ENCODE measurements at places on chromosomes 5 and 9. TPM values are rescaled to one million over a fixed set of nuclear protein-coding genes. Genes with fewer than 3 reads are reported as not detected.

GRCh38 chr9:98603821-98604383 lies 104.8 kb downstream of the GABBR2 start:
- H3K36me3 ChIP-seq, result no peaks in the 10 kb centered on the region
- H3K27me3 ChIP-seq, result no peaks in the 10 kb centered on the region
- no peaks in the 10 kb centered on the region for H3K4me1 ChIP-seq
- no peak overlapping the region for H3K27ac ChIP-seq
- no peak overlapping the region for H3K4me3 ChIP-seq

- no peak overlapping the region for H3K27ac ChIP-seq
- H3K4me3 ChIP-seq, result no peak overlapping the region
- H3K27me3 ChIP-seq, result no peaks in the 10 kb centered on the region
- DNase-seq, result no peak
These were observed 190.1 kb downstream of the ESM1 start for GRCh38 chr5:54795284-54795683.

DNA sequence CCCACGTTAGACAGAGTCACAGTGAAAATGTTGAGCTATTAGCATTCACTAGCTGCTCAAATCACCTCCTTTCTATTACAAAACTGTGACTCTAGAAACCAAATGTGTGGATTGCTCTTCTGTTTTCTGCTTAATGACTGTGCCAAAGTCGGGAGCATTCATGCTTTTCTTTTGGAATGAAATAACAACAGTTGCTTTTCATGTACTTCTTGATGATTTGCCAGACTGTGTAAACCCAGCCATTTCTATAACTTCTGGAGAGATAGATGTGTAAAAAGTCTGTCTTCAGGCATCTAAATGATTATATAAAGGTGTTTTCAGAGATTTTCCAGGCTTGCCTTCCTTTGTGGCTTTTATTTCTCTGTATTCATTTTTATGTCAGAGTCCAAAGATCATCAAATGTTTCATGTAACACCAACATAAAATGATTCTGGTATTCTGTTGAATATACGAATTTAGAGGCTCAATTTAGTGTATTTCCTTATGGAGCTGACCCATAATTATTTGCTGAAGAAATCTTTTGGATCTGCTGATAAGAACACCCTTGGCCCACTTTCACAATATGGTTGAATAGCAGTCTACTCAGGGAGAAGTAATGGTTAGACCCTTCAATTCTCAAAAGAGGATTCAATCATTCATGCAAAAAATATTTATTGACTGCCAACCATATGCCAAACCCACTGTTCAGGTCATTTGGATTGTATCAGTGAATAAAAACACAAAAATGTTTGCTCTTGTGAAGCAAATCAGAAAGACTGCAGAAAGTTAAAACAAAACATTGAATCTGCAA lies 581.2 kb downstream of the CDH18 start:
- H3K27ac ChIP-seq, result no peak overlapping the region
- H3K27me3 ChIP-seq, result no peaks in the 10 kb centered on the region
- DNase-seq, result no peak
- no peak overlapping the region for H3K4me3 ChIP-seq
- H3K36me3 ChIP-seq, result no peaks in the 10 kb centered on the region

- no peak overlapping the region for H3K4me3 ChIP-seq
- H3K27me3 ChIP-seq, result no peaks in the 10 kb centered on the region
These were observed 207.2 kb upstream of the DAB2 start for GRCh38 chr5:39631958-39632357.

- no peak overlapping the region for H3K27ac ChIP-seq
- H3K4me3 ChIP-seq, result no peak overlapping the region
- no peaks in the 10 kb centered on the region for H3K36me3 ChIP-seq
- no peak for DNase-seq
- no peaks in the 10 kb centered on the region for H3K27me3 ChIP-seq
These were observed 225.2 kb downstream of the CDH9 start for GRCh38 chr5:26813235-26813634.

DNA sequence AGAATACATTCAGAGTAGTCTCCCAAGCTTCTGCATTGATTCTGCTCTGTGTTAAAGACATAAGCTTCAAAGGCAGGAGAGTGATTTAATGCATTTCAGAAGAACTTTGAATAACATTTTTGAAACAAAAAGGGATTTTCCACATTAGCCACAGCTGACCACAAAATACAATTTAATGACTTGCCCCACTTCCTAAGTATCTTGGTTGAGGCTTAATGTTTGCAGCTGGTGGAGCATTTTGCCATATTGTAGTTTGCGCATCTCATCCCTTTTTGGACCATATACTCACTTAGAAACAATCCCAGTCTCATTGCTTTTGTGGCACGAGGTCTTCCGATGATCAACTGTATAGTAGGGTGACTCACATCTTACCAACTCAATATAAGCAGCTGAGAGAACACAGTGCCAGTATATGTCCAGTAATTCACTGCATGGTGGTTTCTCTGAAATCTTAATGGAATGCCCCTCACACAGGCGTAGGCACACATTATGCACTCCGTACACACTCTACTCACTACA lies 455.8 kb upstream of the PTGER4 start:
- no peak overlapping the region for H3K4me3 ChIP-seq
- no peaks in the 10 kb centered on the region for H3K4me1 ChIP-seq
- H3K27me3 ChIP-seq, result no peaks in the 10 kb centered on the region
- no peaks in the 10 kb centered on the region for H3K36me3 ChIP-seq
- DNase-seq, result no peak

- H3K4me3 ChIP-seq, result no peak overlapping the region
- H3K36me3 ChIP-seq, result no peaks in the 10 kb centered on the region
- no peaks in the 10 kb centered on the region for H3K27me3 ChIP-seq
- no peak for DNase-seq
- H3K4me1 ChIP-seq, result no peaks in the 10 kb centered on the region
These were observed 53.7 kb upstream of the FABP6 start for GRCh38 chr5:160175438-160176218.

DNA sequence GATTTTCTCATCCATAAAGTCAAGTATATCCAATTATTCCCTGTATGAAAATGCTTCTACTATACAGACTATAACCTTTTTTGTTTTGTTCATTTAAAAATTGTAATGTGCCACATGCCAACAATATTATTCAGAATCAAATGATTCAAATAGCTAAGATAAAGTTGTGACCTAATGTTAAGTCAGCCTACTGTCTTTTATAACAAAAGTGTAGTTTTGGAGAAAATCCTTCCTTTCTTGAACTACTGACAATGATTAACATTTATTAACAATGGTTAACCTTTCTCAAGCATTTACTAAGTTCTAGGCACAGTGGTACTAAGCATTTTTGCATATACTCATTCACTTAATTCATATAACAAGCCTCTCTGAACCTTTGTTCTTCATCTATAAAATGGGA lies 25.0 kb downstream of the CSF2 start:
- no peaks in the 10 kb centered on the region for H3K36me3 ChIP-seq
- DNase-seq, result no peak
- H3K4me3 ChIP-seq, result no peak overlapping the region
- no peak overlapping the region for H3K27ac ChIP-seq
- no peaks in the 10 kb centered on the region for H3K4me1 ChIP-seq

DNA sequence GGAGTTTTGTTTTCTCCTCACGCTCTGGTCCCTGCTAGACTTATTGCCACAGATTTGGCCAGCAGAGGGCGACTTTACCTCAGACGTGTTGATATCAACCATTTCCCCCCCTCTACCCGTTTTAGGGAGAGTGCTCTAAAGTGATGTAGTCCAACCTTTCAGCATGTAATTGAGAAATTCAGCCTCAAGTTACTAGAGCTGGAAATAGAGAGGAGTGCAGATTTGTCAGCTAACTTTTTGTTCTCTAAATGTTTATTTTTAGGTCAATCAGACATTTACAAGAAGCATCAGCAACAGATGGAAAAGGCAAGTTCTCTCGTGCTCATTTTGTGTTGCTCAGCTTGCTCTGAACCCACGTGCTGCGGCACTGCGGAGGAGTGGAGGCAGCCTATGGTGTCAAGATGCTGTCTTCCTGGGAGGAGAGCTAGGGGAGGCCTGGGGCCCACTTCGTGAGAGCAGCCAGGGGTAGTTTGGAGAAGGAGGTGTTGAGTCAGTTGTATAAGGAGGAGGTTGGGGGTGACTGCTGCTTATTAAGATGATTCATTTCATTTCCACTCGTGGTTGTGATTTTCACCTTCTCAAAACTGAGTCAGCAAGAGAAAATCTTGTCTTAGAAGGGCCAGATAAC lies 53.6 kb downstream of the GPR107 start:
- no peak overlapping the region for H3K27ac ChIP-seq
- H3K4me3 ChIP-seq, result no peak overlapping the region
- no peaks in the 10 kb centered on the region for H3K4me1 ChIP-seq
- peaks cover 9% of the 10 kb centered on the region for H3K36me3 ChIP-seq

GRCh38 chr9:124179196-124180071 lies 78.3 kb upstream of the NEK6 start:
- H3K27ac ChIP-seq, result no peak overlapping the region
- H3K4me1 ChIP-seq, result no peaks in the 10 kb centered on the region
- H3K27me3 ChIP-seq, result no peaks in the 10 kb centered on the region

GRCh38 chr5:78429332-78429980 lies 69.0 kb downstream of the SCAMP1 start:
- no peak overlapping the region for H3K4me3 ChIP-seq
- H3K27me3 ChIP-seq, result no peaks in the 10 kb centered on the region
- H3K4me1 ChIP-seq, result no peaks in the 10 kb centered on the region
- no peaks in the 10 kb centered on the region for H3K36me3 ChIP-seq
- no peak for DNase-seq
- no peak overlapping the region for H3K27ac ChIP-seq

DNA sequence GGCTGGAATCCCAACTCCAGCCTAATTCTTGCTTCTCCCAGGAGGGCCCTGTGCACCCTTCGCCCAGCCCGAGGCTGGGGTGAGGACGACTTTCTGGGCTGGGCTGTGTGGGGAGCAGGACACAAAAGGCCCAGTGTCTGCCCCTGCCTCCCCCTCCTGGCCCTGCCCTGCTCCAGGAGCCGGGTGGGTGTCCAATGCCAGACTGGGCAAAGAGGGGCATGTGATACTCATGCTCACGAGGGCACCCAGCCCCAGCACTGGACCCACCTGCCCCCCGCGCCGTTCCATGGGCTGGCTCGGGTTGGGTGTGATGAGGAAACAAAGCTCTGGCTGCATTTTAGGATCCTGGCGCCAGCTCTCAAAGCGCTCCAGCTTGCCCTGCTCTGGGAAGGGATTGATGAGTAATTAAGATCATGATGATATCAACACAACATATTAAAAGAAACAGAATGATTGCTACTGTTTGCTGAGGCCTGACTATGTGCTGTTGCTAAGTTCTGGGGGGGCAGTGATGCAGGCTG lies 30.7 kb downstream of the LHX2 start:
- no peaks in the 10 kb centered on the region for H3K36me3 ChIP-seq
- H3K4me3 ChIP-seq, result no peak overlapping the region
- DNase-seq, result no peak
- peaks cover 4% of the 10 kb centered on the region for H3K4me1 ChIP-seq

DNA sequence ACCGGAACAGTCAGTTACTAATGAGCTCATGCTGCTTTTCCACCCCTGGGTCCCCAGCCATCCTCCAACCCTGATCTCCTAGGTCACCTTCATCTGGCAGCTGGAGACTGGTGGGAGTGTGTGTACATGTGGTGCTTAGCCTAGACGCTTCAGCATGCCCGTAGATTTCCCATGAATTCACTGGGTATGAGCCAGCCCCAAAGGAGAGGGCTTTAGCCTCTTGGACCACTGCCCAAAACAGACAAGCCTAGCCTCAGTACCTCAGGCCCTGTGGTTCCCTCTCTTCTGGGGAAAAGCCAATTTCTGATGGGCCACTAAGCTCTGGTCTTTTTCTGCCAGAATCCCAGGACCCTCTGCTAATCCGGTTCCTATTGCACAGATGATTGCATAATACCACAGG lies 48.0 kb upstream of the ASTN2 start:
- H3K4me1 ChIP-seq, result no peaks in the 10 kb centered on the region
- no peaks in the 10 kb centered on the region for H3K27me3 ChIP-seq
- no peak for DNase-seq
- H3K27ac ChIP-seq, result no peak overlapping the region
- H3K4me3 ChIP-seq, result no peak overlapping the region

DNA sequence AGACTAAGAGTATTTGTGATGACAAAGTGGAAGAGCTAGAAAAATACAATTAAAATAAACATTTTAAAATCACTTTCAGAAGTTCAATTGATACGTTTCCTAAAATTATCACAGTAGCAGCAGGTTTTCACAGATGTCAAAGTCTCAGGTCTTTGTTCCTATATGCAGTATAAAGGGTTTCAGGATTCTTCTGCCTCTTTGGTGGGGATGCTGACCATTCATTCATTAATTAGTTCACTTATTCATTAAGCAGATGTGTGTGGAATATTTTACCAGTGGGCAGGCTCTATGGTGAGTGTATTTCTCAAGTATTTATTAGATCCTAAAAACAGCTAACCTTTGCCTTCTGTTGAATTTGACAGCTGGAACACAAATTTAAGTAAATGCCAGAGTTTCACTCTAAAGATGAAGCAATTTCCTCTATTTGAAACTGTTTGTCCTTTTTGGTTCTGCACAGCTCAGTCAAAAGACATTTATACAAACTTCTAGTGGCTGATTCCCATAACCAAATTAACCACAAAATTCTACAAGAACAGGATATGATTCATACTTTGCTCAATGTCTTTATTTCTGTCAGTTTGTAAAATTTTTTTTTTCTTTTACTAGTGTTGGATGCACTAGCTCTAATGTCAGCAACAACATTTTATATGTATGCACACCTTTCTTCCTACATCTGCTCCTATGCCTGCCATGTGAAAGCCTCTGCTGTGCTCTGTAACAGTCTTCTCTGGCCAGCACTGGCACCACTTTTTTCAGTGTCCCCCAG lies 75.9 kb upstream of the PRR16 start:
- DNase-seq, result no peak
- H3K27ac ChIP-seq, result no peak overlapping the region
- no peaks in the 10 kb centered on the region for H3K27me3 ChIP-seq
- no peak overlapping the region for H3K4me3 ChIP-seq
- no peaks in the 10 kb centered on the region for H3K36me3 ChIP-seq

GRCh38 chr5:42858031-42858643 lies 46.4 kb upstream of the SELENOP start:
- no peaks in the 10 kb centered on the region for H3K36me3 ChIP-seq
- peaks cover 23% of the 10 kb centered on the region for H3K4me1 ChIP-seq
- H3K27me3 ChIP-seq, result no peaks in the 10 kb centered on the region
- peak overlapping the region; percentile 5 for H3K27ac ChIP-seq
- DNase-seq, result no peak
- no peak overlapping the region for H3K4me3 ChIP-seq

GRCh38 chr5:152185547-152186245 lies 219.4 kb downstream of the NMUR2 start:
- no peaks in the 10 kb centered on the region for H3K36me3 ChIP-seq
- no peaks in the 10 kb centered on the region for H3K27me3 ChIP-seq
- H3K4me1 ChIP-seq, result no peaks in the 10 kb centered on the region
- no peak for DNase-seq

- H3K4me1 ChIP-seq, result no peaks in the 10 kb centered on the region
- no peak for DNase-seq
- no peaks in the 10 kb centered on the region for H3K27me3 ChIP-seq
- no peak overlapping the region for H3K4me3 ChIP-seq
- no peaks in the 10 kb centered on the region for H3K36me3 ChIP-seq
These were observed 82.3 kb downstream of the ATG10 start for GRCh38 chr5:82054004-82054710.

Gene DEPDC1B
- total RNA-seq, result 8.4 TPM

Gene IL31RA
- total RNA-seq, result not detected

Gene NMUR2
- not detected for total RNA-seq

Gene RELL2
- 6.7 TPM for total RNA-seq

Gene MYOZ3
- 0.32 TPM for total RNA-seq

Gene HAVCR1
- 27.7 TPM for total RNA-seq

Gene PAEP
- not detected for total RNA-seq

Gene SHROOM1
- 36.9 TPM for total RNA-seq

Gene QRFP
- not detected for total RNA-seq

Gene SLC46A2
- total RNA-seq, result not detected

Gene ENDOG
- 59.5 TPM for total RNA-seq

Gene NR3C1
- 13.0 TPM for total RNA-seq

Gene HSPA4
- total RNA-seq, result 132 TPM

Gene ACTBL2
- total RNA-seq, result not detected

Gene ALDOB
- 3.4 TPM for total RNA-seq

Gene DNM1
- 6.8 TPM for total RNA-seq

Gene SUSD3
- total RNA-seq, result 2.2 TPM

All from colonic mucosa (tissue), 4 donors.